ENCODE measurements at places on chromosomes 7 and 10.
A peak's percentile ranks its signal among the peaks of the same experiment; 100 is the strongest.

- DNase-seq, result no peak
Observed at GRCh38 chr10:23877791-23878320, 331.1 kb upstream of the KIAA1217 start.

DNA sequence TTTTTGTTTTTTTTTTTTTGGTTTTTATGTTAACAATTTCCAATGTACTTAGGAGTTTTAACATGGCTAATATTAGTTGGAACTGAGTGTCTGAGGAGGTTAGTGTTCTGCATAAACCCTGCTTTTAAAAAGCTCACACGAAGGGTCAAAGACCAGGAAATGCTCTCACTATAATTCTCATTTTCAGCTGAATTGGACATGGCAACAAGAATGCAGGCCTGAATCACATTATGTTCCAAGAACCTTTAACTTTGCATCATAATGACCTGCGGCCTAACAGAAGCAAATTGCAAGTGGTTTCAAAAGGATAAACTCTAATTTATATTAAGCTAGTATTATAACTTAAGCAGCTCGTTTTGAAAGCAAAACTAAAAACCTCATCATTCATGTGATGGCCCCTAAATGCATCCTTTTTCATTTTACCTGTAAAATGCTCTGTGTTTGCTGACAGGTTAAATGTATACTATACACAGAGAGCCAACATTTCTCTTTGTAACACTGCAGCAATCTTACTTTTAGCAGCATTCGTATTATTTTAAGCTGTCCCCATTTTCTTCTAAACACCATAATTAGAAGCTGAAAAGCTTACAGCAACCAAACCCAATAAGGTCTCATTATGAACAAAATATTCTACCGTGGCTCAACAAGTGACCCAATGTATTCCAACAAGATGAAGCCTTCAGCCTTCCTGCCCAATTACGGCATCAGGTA, 242.8 kb upstream of the SP4 start:
- no peak for DNase-seq

- DNase-seq, result no peak
Observed at GRCh38 chr7:54145716-54146115, 396.5 kb upstream of the VSTM2A start.

- DNase-seq, result no peak
Observed at GRCh38 chr10:23342213-23342884, 2.2 kb downstream of the C10orf67 start.

- no peak for DNase-seq
Observed at GRCh38 chr10:133528296-133528844, 1.2 kb downstream of the CYP2E1 start.

GRCh38 chr7:130721486-130722277, 12.3 kb downstream of the KLF14 start:
- DNase-seq, result peak; percentile 63

- DNase-seq, result no peak
Observed at GRCh38 chr7:101630591-101630990, 1.5 kb upstream of the MYL10 start.
